ENCODE measurements at places on chromosomes 16 and 17.

- peak; percentile 75 for DNase-seq
Observed at GRCh38 chr17:77400445-77400870, 259.7 kb downstream of the SEC14L1 start.

DNA sequence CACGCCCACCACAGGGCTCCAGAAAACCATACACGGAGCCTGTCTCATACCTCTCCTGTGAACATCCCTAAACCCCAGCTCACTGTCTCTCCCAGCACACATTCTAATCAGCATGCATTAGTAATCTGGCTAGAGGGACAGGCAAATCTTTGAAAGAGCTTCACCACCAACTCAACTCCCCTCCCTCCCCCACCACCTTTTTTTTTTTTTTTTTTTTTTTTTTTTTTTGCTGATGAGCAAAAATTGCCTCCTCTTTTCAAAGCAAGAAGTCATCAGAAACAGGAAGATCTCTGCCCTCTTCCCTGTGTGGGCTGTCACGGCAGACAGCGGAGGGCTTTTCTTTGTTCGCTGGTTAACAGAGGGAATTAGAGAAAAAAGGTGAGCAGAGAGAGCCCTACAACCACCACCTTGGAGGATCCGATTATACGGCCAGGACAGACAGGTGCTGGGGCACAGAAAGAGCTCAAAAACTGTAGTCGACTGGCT lies 19.9 kb downstream of the GAS7 start:
- DNase-seq = no peak

GRCh38 chr16:84686707-84687298 lies 13.0 kb upstream of the USP10 start:
- peak; percentile 48 for DNase-seq

- peak; percentile 86 for DNase-seq
Observed at GRCh38 chr17:1365445-1366039, 34.5 kb downstream of the YWHAE start.

GRCh38 chr17:67152824-67153223 lies 92.2 kb downstream of the HELZ start:
- no peak for DNase-seq

DNA sequence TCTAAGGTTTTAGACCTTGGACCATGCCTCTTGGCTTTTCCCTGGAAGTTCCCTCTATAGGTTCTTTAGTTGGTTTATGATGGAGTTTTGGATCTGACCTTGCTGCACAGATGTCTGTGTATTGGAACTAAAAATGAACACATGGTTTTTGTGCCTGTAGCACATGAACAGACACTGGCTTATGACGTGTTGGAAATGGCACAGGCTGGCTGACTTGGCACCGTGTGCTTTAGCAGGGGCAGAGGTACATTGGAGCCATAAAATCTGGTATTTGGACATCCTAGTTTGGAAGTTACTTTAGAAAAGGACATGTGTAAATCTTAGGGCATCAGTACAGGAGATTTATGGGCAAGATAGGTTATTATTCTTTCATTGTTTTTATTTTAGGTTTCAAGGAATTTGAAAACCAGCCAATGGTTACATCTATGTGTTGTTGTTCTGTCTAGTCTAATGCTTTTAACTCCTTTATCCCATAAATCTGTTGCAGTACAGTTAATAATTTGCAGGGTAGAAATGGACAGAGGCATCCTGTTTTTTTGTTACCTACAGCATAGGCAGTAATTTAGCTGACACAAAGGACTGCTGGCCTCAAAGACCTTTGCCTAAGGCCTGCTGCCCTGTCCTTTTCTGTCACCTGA lies 6.0 kb downstream of the SOCS7 start:
- DNase-seq = no peak

- no peak for DNase-seq
Observed at GRCh38 chr17:73187203-73187769, 5.6 kb upstream of the COG1 start.

DNA sequence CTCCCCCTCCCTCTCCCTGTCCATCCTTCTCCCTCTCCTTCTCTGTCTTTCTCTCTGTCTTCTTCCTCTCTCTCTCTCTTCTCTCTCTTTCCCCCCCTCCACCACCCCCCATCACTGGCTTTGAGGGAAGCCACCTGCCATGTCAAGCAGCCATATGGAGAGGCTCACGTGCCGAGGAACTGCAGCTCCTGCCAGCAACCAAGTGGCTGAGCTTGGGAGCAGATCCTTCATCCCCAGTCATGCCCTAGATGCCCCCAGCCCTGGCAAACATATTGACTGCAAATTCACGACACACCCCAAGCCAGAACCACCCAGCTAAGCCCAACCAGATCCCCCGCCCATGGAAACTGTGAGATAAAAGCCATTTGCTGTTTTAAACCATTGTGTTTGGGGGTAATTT lies 40.9 kb upstream of the RBFOX3 start:
- no peak for DNase-seq

GRCh38 chr17:27244491-27245223 lies 49.3 kb upstream of the WSB1 start:
- peak; percentile 45 for DNase-seq

DNA sequence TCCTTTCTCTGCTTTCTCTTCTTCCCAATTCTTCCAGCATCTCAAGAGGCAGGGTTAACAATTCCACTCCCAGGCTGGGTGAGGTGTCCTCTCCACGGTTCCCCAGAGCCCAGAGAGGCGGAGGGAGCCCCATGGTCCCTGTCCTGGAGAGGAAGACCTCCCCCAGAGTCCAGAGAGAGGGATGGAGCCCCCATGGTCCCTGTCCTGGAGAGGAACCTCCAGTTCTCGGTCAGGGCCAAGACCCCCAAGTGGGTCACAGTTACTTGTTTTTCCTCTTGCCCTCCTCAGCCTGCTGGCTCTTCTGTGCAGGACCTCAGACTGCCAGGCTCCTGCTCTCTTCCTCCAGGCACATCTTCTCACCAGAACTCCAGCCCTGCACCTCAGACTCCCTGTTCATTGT lies 135.2 kb downstream of the RPTOR start:
- DNase-seq = no peak

Data from hematopoietic multipotent progenitor cell treated with erythropoietin and hydrocortisone succinate and interleukin-3 and kit ligand, for 8 days (in vitro differentiated cells).